Stimulated activated CD4-positive, alpha-beta T cell treated with anti-CD3 and anti-CD28 coated beads, Interleukin-1b, Interleukin-23, amount 100 ng/mL, for 4 hours (primary cell): ENCODE measurements at places on chromosomes 13 and 19.

DNA sequence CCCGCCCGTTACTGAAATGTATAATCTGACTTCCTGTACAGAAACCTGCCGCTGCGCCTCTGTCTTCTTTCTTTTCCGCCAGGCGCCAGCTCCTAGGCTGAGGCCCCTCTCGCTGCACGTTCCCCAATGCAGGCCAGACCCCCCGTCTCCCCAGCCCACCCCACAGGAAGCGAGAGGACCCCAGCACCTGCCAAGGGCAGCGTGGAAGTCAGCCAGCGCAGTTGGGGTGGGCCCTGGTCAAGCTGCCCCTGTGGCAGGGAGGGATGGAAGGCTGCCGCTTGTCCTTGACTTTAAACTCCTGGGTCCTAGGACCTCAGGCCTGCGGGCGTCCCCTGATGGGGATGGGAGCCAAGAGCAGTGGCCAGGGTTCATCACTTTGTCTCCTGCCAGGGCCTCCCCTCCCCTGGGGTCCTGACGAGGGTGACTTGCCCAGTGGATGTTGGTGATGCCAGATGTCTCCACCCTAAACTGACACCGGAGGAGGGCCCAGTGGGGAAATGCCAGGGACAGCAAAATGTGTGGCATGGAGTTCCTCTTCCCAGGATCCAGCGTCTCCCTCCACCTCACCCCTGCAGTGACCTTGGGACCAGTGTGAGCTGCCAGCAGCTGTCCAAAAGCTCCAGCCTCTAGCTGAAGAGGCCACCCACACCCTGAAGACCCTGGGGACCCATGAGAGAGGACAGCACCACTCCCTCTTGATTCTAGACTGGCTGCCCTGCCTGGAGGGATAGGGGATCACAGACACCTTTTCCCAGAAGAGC, 8.5 kb upstream of the MARCHF2 start:
- DNase-seq, result no peak

DNA sequence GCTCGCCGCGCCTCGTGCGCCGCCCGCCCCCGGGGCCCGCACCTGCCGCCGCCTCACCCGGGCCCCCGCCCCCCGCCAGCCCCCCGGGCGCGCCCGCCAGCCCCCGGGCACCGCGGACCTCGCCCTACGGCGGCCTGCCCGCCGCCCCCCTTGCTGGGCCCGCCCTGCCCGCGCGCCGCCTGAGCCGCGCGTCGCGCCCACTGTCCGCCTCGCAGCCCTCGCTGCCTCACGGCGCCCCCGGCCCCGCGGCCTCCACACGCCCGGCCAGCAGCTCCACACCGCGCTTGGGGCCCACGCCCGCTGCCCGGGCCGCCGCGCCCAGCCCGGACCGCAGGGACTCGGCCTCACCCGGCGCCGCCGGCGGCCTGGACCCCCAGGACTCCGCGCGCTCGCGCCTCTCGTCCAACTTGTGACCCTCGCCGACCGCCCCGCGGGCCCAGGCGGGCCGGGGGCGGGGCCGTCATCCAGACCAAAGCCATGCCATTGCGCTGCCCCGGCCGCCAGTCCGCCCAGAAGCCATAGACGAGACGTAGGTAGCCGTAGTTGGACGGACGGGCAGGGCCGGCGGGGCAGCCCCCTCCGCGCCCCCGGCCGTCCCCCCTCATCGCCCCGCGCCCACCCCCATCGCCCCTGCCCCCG, 17.2 kb downstream of the POLRMT start:
- no peak for DNase-seq

DNA sequence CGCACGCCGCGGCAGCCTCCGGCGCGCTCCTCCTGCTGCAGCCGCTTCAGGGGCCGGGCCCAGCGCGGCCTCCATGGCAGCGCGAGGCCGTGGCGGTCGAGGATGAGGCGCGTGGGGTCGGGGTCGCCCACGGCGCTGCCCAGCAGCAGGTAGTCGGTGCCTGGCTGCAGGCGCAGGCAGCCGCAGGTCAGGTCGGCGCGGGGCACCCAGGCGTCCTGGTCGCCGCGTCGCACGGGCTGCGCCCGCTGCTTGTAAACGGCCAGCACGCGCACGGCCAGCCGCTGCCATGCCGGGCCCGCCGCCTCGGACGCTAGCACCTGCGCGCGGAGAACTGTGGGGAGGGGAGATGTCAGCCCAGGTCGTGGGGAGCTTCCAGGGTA, 11.1 kb downstream of the NTN5 start:
- DNase-seq, result no peak

- DNase-seq, result no peak
Observed at GRCh38 chr19:40235238-40236025, 8.9 kb upstream of the CCNP start.

DNA sequence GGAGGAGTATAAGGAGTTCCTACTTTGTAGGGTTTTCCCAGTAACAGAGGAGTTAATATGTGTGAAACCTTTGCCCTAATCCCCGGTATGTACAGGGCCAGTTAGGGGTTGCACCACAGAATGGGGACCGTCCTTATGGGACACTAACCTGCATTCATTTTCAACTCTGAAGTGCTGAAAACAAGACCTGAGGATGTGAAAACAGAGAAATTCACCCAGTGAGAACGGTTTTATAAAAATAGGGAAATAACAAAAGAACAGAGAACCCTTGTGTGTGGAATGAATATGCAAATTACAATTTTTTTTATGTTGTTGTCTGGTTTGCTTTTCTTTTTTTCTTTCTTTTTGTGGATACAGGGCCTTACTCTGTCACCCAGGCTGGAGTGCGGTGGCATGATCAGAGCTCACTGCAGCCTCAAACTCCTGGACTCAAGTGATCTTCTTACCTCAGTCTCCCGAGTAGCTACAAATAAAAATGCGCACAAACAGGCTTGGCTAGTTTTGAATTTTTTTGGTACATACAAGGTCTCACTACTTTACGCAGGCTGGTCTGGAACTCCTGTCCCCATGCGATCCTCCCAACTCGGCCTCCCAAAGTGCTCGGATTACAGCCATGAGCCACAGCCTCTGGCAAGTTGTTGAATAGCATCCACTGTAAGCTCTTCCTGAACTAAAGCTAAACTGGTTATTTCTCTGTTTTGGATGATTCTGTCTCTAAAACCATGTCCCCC, 10.6 kb downstream of the CLC start:
- no peak for DNase-seq

- DNase-seq, result no peak
Observed at GRCh38 chr13:95382916-95383315, 81.7 kb upstream of the ABCC4 start.

DNA sequence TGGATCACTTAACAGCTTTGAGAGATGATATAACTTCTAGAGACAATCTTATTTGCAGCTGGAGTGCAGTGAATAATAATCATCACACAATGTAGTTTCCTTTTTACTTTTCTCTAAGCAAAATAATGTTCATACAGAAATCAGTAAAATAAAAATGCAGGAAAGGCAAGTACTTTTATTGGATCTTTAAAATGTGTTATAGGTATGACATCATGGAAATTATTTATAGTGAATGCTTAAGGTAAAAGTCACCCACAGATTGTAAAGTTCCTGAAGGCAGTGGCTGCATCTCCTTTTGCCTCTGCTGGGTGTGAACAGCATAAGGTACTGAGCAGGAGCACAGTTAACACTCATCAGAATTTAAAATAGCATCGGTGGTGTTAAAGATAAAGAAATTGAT, 17.3 kb upstream of the IL17D start:
- DNase-seq, result no peak

GRCh38 chr19:33470040-33470330, 51.6 kb downstream of the PEPD start:
- no peak for DNase-seq

DNA sequence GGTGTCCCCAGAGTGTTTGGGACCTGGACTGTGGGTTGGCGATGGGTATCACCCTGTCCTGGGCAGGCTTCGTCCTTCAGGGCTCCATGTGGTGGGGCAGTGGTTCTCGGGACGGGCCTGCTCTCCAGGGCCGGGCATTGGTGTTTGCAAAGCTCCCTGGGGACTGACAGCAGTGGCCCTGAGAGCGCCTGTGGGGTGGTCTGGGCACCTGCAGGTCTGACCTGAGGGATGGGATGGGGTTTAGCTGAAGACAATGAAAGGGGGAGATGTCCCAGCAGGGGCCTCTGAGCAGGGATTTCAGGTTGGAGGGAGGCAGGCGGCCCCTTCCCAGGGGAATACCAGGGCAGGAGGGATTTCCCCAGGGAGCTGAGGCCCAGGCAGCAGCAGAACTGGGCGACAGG, 68.3 kb upstream of the MCF2L start:
- DNase-seq, result no peak
